Heart left ventricle (tissue), 16 donors: ENCODE measurements at places on chromosomes 12 and 14. TPM values are rescaled to one million over a fixed set of nuclear protein-coding genes. Genes with fewer than 3 reads are reported as not detected.
A peak's percentile ranks its signal among the peaks of the same experiment; 100 is the strongest.

The LMNTD1 gene
- not detected for total RNA-seq

The BCL2L2 gene
- total RNA-seq: 34.3 TPM

The SAMD4A gene
- total RNA-seq: 138 TPM

The VDR gene
- total RNA-seq: 0.63 TPM

GRCh38 chr12:53064613-53065436, 14.4 kb downstream of the SPRYD3 start:
- DNase-seq: peak; percentile 28

GRCh38 chr12:106147956-106148355, 9.2 kb upstream of the NUAK1 start:
- DNase-seq: peak; percentile 93

DNA sequence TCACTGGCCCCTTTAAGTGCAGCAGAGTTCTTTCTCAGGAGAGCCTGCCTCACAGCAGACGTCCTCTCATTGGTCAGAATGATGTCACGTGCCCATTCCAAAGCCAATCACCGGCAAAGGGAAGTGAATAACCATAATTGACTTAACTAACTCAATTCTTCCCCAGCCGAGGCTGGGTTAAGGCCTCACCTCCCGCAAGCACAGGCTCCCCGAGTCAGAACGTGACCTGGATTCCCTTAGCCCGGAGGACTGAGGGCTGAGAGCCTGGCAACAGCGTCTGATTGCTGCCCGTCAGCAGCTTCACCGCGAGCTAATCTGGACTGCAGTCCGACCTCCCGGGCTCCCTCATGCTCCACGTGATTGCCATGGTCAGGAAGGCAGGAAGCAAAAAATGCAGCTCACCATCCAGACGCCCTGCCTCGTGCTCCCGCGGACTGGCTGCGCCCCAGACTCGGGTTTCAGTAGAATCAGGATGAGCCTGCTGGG, 92.1 kb upstream of the FZD10 start:
- no peak for DNase-seq

DNA sequence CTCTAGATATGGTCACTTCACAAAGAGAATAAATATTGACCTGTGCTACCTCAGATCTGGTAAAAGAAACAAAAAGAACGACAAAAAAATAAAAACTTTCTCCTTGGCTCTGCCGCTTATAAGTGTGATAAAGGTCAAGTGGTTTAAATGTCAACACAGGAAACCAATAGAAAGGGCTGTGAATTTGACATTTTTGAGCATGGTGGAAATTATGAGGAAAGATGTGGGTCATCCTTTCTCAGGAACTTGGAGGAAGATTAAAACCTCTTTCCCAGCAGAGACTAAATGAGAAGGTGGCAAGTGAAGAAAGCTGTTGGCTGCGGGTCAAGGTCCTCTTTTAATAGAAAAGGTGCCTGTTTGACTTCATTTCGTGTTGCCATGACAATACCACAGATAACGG, 28.2 kb downstream of the TESPA1 start:
- no peak for DNase-seq

DNA sequence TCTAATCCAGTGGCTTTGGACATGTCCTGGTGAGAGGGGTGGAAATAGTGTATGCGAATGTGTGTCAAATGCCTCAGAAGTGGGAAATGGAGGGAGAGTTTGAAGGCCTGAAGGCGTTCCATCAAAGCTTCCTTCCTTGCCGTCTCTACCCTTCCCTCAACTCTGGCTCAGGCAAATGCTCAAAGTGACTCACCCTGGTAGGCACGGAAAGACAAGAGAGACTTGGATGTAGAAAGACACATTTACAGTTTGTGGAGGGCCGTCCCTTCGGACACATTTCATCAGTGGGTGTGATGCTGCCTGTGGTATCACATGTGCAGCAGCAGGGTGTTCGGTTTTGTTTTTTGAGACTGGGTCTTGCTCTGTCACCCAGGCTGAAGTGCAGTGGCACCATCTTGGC, 36.7 kb downstream of the CHST11 start:
- no peak for DNase-seq

GRCh38 chr14:96501217-96501739, 904 bp upstream of the PAPOLA start:
- no peak for DNase-seq

DNA sequence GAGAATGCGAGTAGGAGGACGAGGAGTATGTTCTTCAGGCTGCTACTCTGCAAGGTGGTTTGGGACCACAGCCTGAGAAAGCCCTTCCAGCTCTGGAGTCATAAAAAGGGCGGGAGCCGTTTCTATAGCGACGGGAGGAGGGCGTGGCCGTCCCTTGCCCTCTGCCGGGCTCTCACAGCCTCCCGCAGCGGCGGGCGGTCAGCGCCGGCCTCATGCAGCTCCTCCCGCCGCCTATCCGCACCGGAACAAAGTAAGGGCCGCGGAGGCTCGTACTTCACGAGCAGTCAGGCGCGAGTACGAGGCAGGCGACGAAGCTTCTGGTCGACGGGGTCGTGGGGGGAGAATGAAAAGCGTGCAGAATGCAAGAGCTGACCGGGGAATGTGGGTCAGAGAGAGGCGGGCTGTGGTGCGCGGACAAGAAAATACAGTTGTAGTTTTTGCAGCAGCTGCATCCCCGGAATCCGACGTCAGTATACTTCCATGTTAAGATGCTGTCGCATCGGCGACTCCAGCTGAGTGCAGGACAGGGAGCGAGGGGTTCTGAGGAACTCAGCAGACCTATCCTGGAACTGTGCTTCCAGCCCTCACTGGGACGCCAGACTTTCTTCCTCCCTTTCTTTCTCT, at the start of gene DYRK4:
Gene DYRK4, plus strand, starts transcription at position 175 of the 624 bp plus-strand sequence. Its CDS starts 38 bp downstream, at position 213.
- peak; percentile 78 for DNase-seq

DNA sequence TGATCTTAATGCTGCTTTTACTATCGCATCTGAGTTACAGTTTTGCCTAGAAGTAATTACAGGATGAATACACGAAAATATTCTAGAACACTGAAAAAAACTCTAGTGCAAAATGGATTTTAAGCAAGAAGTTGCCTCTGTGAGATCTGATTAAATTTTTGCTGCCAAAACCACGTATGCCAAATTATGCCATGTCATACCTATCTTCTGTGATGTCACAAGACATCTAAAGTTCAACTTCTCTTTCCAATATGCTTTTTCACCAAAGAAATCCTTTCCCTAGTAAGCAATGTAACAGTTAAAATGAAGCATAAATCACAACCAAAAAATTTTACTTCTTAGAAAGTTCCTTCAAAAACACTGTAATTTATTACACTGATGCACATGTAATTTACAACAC, 39.6 kb downstream of the HECTD4 start:
- DNase-seq: no peak

GRCh38 chr12:79532907-79533288, 157.9 kb downstream of the PAWR start:
- DNase-seq: no peak

DNA sequence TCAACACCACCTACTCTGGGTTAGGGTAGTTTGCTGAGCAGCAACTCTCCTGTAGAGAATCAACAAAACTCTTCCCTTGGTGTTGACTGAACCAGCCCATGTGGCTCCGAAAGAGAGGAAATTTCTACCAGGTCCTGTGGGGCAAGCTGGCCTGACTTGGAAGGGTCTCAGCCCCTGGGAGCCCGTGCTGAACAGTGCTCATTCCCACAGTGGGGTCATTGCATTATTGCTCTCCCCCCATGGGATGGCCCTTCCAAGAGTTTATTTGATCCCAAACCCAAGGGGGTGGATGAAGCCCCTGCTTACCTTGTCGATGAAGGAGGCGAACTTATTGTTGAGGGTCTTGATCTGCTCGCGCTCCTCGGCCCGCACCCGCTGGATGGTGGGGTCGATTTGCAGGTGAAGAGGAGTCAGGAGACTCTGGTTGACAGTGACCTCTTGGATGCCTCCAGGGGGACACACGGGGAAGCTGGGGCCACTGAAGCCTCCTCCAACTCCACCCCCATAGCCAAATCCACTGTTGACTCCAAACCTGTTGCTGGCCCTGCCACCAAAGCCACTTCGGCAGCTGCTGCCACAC, 580 bp downstream of the KRT75 start:
- no peak for DNase-seq

DNA sequence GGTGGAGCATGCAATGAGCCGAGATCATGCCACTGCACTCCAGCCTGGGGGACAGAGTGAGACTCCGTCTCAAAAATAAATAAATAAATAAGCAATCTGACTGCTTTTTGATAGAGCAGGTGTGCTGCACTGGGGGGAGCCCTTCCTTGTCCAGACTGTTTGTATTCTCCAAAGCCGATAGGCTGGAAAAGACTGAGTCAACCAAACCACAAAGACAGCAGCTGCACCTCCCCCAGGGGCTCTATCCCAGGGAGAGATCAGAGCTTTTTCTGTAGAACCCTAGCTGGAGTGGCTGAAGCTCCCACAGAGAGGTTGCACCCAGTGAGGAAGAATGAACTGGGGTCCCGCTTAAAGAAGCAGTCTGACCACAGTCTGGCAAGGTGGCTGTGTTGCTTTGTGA, 45.8 kb upstream of the LALBA start:
- no peak for DNase-seq
